ENCODE measurements at places on chromosomes 5 and 9.

GRCh38 chr5:95445442-95445841 lies 54.3 kb downstream of the FAM81B start:
- no peak for DNase-seq

DNA sequence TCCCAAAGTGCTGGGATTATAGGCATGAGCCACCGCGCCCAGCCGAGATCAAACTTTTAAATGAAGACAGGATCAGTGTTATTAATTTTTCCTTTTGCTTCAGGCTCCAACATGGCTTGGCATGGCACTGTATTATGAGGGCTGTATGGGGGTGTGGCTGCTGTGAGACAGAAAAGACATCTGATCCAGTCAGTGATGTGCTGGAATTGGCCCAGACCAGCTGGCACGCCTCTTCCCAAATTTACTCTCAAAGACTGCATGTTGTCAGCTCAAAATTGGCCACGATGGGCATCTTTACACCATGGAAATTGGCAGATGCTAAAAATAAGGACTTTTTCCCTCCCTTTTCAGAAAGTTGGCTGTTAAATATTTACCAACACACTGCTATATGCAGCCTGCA lies 12.1 kb upstream of the COL27A1 start:
- DNase-seq: no peak

- no peak for DNase-seq
Observed at GRCh38 chr5:72555871-72556270, 48.7 kb upstream of the ZNF366 start.

DNA sequence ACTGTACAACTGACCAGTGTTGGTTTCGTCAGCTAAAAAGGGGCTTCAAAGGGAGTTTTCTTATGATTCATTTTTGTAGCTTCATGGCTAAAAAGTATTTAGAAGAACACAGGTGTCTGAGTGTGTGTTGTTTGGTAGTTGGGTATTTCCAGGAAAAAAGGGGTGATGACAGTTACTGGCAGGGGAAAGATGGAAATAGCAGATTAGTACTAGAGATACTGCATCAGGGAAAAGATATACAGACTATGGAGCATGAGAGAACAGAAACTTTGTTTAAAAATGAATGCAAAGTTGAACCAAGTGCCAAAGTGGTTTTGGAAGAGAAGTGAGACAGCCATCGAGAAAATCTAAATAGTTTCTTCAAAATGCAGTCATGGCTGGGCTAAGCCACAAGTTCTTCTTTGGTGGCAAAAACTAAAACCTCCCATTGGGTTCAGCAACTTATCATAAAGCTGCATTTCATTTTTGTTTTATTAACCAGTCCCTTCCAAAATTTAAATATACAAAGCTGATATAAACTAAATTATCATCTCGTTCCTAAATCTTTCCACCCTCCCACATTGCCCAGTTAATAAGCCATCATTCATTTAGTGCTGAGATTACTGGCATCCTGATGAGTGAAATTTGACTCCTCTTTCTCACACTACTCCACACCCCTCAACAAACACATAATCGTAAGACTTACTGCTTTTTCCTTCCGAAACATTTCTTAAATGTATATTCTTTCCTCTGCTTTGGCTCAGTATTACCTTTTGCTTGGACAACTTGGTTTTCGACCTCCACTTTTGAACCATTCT lies 33.5 kb downstream of the ELL2 start:
- DNase-seq: no peak

DNA sequence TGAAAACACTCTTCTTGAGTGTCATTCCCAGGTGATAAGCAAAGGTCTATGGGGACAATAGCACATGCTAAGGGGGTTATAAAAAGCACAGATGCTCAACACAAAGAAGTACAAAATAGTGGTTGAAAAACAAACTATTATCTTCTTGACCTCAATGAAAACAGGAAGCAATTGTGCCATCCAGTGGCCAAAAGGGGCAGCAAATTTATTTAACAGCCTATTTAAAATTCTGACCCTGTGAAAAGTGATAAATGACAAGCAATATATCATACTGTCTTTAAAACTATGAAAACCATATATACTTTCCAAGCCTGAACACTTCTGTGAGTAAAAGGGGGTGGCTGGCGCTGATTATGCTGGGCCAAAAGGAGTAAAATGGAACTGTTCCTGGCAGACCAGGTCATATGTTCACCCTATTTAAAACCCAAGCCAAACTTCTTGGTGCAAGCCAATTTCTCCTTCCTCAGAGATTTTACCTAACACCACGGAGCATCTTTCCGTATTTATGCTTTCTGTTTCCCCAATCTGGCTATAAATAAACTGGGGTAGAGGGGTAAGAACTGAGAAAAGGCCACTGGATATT lies 29.7 kb downstream of the TEX10 start:
- no peak for DNase-seq

DNA sequence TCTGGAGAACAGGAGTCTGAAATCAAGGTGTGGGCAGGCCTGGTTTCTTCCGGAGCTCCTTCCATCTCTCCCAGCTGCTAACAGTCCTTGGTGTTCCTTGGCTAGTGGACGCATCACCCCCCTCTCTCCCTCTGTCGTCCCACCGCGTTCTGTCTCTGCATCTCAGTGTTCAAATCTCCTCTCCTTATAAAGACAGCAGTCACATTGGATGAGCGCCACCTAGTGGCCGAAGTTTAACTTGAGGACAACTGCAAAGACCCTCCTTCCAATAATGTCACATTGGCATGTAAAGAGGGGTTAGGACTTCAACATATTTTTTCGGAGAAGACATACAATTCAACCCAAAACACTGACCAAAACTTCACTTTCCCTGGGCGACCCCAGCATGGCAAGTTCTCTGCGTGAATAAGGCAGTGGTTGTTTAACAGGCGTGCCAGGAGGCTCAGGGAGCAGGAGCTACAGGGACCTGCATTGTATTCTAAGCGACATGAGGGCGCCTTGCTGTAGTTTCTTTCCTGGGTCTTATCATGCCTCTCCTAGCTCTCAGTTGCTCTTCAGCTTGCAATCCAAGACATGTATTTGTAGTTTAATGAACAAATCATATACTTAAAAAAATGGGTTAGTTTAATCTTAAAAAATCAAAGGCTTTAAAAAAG lies 27.9 kb upstream of the BASP1 start:
- peak; percentile 85 for DNase-seq

DNA sequence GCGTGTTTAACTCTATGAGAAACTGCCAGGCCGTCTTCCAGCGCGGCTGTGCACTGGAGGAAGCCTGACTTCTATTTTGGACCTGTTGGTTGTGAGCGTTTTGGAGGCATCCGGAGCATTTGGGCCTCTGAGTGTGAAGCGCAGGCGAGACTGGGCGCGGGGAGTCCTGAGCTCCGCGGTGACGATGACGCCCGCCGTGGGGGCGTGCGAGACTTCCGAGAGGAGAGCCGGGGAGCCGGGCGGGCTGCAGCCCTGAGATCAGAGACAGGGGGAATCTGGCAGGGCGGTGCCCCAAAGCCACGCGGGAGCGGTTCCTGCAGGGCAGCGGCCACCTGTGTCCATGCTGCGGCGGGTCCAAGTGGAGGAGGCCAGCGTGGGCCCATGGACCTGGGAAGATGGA lies 47.4 kb downstream of the NTNG2 start:
- DNase-seq: no peak

DNA sequence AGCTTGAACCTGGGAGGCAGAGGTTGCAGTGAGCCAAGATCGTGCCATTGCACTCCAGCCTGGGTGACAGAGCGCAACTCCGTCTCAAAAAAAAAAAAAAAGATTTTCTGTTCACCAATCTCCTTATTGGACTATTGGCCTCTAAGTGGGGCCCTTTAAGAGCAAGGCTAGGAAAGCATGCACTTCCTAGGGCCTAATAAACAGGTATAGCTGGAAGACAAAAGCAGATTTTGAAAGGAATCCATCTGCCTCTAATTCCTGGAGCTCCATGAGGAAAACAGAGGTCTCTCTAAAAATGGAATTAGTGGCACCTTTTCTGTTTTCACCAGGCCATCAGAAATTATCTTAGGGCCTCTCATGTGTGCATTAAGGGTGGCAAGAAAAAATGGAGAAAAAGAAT lies 70.0 kb downstream of the RGMB start:
- DNase-seq: no peak

DNA sequence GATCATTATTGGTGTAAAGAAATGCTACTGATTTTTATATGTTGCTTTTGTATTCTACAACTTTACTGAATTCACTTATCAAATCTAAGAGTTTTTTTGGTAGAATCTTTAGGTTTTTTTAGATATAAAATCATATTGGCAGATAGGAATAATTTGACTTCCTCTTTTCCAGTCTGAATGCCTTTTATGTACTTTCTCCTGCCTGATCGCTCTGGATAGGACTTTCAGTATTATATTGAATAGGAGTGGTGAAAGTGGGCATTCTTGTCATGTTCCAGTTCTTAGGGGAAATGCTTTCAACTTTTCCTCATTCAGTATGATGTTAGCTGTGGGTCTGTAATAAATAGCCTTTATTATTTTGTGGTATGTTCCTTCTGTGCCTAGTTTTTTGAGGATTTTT lies 8.3 kb downstream of the AHRR start:
- no peak for DNase-seq

GRCh38 chr9:130448771-130449603 lies 4.2 kb downstream of the ASS1 start:
- DNase-seq: no peak

- DNase-seq: no peak
Observed at GRCh38 chr5:115267617-115268016, 4.9 kb upstream of the PGGT1B start.

DNA sequence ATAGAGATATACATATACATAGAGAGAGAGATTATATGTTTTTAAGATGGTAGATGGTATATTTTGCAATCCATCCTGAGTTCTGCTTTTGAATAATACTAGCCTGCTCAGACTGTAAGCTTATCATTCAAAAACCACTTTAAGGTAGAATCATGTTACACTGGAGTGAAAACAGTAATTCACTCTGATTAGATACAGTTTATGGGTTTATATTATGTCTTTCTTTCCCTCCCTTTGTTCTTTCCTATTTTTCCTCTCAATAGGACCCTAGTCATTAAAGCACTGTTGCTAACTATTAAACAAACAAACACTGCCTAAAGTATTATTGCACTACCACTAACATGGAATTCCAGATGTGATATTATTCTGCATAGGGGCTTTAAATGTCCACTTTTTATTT lies 202.0 kb downstream of the ADAMTSL1 start:
- no peak for DNase-seq

GRCh38 chr5:21704974-21705668 lies 1148.0 kb downstream of the CDH12 start:
- no peak for DNase-seq

- no peak for DNase-seq
Observed at GRCh38 chr9:27212621-27213020, 84.3 kb downstream of the EQTN start.

DNA sequence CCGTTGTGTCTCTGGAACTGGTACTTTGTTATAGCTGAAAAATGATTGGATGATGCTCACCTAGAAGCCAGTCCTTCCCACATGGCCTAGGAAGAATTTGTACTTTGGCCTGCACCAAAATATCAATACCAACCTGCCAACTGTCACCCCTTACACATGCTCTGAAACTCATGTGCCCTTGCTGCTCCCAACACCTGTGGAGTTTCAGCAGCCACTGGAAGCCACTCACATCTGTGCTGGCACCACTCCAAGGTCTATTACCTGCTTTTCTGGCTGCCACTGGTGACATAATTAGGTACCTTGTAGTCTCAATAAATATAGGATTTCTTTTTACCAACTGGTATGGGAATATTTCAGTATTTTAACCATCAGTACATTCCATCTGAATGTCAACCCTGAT lies 363.6 kb downstream of the SH3GL2 start:
- no peak for DNase-seq

- DNase-seq: no peak
Observed at GRCh38 chr9:83670381-83670780, 37.4 kb downstream of the UBQLN1 start.

GRCh38 chr5:135537271-135537670 lies 1.5 kb upstream of the NEUROG1 start:
- DNase-seq: no peak

- no peak for DNase-seq
Observed at GRCh38 chr9:129262261-129262660, 84.2 kb upstream of the IER5L start.

DNA sequence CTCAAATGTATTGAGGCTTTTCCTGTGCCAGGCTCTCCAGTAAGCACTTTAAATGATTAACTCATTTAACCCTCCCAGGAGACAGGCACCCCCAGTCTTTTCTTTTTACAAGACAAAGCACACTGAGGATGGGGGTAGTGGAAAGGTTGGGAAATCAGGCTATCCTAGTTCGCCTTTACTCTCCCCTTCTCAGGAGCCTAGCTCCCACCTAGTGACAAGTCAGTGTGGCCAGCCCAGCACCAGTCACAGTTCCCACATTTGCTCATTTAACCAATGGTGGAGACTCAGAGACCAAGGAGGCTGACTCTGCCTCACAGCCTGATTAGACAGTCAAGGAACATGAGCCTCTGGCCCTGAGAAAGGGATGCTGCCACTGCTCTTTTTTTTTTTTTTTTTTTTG lies 3.5 kb downstream of the ALDH7A1 start:
- DNase-seq: no peak

DNA sequence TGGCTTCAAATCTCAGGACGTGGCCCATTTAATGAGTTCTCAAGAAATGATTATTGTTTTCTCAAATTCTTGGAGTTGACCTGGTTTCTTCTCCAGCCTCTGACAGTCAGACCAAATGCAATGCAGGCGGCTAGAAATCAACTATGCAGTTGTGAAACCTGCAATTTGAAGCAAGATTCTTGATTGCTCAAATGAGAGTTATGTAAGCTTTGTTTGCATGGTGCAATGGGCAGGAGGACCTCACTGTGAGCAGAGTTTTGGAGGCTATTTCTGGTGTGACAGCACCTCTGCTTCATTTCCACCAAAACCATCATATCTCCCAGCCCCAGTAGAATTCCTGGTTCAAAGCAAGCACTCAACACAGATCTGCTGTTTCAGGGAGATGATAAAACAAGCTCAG lies 500.0 kb upstream of the KLF4 start:
- DNase-seq: no peak

GRCh38 chr5:107636555-107636954 lies 34.2 kb downstream of the EFNA5 start:
- DNase-seq: no peak

DNA sequence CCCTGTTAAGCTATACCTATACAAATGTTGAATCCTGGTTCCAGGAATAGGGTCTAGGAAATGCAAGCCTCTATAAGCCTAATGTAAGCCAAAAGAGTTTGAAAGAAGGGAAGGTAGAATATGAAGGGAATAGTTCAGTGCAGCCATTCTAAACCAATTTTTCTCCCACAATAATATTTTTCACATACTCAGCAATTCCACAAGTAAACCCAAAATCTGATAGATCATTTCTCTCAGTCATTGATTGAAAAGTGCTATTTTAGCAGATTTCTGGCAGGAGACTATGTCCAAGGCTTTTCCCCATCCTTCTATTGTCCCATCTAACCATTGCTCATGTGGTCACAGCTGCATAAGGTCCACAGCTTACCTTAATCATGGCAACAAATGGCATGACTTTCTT lies 20.7 kb upstream of the PLAC8L1 start:
- no peak for DNase-seq

- no peak for DNase-seq
Observed at GRCh38 chr5:125023673-125024072, 277.2 kb upstream of the ZNF608 start.

GRCh38 chr5:59008816-59009473 lies 426.1 kb downstream of the RAB3C start:
- no peak for DNase-seq

GRCh38 chr5:56029457-56029856 lies 34.7 kb upstream of the IL6ST start:
- DNase-seq: no peak

Data from ecto neural progenitor cell (in vitro differentiated cells).